ENCODE measurements at places on chromosomes 12 and 14.

DNA sequence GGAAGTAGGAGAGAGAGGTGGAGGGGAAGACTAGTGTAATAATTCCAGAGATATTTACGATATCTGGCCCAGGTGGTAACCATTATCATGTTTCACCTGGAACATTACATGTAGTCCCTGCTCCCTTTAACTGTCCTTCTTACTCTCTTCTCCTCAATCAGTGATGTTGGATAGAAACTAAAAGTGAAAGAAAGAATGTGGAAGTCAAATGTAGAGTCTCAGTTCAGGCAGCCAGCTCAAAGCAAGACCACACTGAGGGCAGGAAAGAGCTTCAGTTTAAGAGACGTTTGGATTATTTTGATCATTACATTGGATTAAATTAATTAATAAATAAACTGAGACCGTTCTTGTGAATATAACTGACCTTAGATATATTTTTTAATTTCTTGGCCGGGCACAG is 594.4 kb downstream of the FLRT2 start:
- DNase-seq: no peak

DNA sequence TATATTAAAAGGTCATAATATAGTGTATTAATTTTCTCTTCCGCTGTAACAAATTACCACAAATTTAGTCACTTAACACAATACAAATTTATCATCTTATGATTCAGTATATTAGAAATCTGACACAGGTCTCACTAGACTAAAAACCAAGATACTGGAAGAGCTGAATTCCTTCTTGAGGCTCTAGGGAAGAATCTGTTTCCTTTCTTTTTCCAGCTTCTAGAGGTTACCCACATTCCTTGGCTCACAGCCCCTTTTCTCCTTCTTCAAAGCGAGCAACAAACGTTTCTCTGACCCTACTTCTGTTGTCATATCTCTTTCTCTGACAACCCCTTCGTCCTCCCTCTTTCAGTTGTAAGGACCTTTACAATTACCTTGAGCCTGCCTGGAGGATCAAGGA is 43.4 kb upstream of the AMN1 start:
- no peak for DNase-seq

DNA sequence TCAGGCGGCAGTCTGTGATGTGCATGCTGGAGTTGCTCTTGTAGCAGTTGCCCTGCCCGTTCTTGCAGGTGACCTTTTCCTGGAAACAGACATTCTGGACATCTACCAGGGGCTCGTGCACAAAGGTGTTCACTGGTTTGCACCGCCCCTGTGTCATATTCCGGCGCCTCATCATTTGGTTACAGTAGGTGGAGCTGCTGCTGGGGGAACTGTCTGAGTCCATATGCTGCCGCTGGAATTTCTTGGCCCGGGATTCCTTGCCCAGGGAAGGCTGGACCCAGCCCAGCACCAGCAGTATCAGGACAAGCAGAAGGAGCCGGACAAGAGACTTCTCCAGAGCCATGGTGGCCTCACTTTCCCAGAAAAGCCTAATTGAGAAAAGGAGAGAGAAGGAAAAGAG is 918 bp downstream of the RNASE1 start:
- no peak for DNase-seq

DNA sequence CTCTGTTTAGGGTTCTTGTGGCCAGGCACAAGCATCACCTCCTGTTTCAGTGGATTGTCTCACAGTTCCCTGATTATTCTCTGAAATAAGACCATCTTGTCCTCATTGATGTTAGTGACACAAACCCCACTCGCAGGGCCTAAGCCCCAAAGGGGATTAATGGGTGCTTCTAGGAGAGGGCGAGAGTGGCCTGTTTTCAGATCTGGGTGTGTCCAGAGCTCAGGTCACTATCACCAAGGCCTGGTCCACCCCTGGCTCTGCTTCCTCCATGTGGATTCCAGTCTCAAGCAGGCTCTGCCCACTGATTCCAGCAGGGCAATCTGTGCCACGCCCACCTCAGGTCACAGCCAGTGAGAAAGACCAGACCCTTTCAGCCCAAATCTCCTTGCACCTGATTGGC is 361.9 kb downstream of the ADGRD1 start:
- DNase-seq: no peak

DNA sequence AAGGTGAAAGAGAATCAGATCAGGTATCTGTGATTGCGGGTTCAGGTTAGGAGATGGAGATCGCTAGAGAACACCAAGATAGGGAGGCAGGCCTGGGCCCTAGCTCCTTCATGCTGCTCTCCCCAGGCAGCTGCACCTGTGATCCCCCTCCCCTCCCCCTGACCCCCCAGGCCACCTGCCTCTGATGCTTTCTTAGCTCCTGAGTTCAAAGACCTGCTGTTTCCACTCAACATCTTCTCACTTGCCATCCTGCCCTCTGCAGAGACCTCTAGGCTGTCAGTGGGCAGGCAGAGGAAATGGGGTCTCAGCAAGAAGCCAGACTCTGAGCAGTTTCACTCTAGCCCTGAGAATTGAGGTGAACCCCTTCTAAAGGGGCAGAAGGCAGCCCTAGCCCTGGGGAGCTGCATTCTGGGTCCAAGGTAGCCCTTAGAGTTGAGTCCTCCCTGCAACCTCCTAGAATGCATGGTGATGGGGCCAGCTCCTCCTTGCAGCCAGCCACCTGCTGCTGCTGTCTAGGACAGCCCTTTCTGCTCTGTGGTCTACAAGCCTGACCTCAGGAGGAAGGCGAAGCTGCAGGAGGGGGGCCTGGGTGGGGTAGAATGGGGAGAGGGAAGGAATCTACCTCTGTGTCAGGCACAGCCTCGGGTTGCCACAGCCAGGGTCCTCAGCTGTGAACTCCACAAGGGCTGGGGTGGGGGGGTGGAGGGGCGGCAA is 6.4 kb upstream of the SLC48A1 start:
- no peak for DNase-seq

GRCh38 chr14:65290830-65291229 is 121.7 kb upstream of the FUT8 start:
- DNase-seq: no peak

DNA sequence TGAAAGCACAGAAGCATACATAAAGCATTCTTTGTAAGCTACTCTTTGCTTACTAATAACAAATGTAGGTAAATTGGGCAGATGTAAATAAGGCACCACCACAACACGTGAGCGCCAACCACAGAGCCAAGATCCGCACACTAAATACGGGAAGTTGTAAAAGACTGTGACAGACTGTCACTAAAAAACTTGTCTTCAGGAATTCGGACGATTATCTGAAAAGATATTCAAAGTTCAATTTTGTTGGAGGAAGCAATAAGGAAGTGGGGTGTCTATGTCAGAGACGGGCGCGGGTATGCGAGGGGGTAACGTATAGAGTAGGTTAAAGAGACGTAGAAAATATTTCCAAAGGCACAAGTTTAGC is 1.5 kb upstream of the HSP90B1 start:
- no peak for DNase-seq

GRCh38 chr12:121958541-121959240 is 40.3 kb downstream of the CFAP251 start:
- DNase-seq: no peak

DNA sequence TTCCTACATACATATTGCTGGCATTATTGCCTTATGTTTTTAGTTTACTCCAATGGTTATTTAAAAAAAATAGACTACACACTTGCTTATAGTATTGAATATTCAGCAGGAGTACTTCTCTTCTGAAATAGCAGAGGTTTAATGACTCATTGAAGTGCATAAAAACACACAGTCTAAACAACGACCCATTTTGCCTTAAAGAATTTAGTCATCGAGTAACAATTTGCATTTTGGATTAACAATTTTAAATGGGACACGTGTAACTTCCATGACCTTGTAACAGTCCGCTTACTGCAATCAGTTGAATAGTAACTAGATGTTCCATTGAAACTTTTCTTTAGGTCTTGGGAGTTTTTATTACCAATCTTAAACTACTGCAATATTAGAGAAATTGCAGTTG is 9.0 kb downstream of the TRHDE start:
- DNase-seq: no peak

- no peak for DNase-seq
Measured at GRCh38 chr12:106885026-106885425, 70.7 kb upstream of the TMEM263 start.

DNA sequence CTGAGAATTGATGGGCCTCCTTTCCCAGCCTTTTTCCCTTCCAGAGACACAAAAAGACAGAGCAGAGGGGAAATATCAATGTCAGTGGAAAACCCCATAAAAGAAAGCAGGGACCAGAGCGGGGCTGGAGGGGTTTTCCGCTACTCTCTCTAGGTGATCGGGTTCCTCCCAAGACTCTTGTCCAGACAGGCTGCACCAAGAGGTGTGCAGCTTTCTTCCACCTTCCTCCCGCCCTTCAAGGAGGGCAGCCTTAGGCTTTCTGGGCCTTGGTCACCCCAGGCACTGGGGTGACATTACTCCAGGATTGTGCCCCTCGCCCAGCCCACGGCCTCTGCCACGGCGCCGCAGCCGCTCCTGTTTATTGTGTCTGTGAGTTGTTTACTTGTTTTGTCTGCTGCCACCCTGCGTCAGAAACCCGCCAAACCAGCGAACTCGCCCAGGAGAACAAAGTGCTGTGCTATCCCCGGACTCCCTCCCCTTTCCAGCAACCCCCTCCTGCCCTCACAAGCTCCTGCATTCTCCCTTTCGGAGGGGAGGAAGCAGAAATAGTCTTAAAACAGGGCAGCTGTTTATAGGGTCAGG is 6.7 kb upstream of the HOXC6 start:
- DNase-seq: no peak

DNA sequence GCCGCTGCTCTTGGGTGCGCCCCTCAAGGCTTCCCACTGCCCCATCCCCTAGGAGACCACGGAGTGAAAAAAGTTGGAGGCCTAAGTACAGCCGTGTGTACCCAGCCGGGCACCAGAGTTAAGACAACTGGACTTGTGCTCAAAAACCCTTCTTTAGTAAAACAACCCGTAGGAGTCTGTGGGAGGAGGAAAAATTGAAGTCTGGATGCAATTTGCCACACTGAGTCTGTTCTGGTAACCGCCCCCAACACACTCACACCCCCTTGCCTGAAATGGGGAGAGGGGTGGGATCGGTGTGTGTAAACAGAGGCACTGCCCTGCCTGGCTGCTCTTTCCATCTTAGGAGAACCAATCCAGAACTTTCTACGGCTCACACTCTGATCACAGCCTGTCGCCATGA is 41.7 kb downstream of the DPF3 start:
- DNase-seq: no peak

GRCh38 chr14:80491650-80492049 is 280.3 kb upstream of the DIO2 start:
- no peak for DNase-seq

DNA sequence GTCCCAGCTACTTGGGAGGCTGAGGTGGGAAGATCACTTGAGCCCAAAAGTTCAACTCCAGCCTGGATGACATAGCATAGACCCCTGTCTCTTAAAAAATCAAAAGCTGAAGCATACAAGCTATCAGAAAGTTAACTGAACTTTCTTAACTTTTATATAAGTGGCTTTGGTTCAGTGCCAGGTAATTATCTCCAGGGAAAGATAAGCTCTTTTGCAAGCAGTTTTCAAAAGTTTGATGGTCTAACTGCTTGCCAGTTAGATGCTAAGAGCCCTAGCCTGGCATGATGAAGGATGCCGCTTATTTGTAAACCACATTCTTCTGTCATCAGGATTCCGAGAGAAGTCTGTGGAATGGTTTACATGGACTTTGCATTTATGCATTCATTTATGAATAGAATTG is 409.1 kb downstream of the AEBP2 start:
- DNase-seq: no peak

DNA sequence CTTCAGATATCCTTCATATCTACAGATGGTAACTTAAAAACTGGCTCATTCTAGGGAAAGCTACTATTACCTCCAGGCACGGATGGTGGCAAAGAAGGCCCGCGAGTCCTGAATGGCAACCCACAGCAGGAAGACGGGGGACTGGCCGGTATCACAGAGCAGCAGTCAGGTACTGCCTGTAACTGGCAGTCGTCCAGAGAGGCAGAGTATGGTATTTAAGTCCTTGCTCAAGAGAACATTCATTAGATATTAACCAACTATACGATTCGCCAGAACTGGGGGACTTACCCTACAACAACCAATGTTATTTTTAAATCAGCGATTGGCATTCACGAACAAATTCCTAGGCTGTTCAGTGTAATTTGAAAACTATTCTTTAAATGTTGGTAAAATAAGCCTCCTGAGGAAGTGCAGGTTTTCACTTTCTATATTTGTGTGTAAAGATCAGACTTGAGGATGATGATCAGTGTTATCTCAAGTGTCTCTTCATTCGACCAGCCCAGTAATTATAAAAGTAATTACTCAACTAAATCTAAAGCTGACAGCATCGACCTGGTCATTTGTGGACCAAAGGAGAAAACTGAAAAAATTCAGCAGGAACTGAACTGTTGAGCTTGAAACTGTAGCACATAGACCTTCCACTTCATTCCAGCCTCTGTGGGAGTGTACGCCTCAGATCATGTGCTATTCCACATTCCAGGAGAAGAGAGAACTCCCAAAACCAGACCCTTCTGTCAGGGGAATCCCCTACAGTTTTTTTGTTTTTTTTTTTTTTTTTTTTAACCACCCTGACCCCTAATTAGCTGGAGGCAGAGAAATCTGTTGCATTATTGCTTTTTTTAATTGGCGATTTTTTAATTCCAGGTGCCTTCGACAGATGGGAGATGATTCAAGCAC is 75.6 kb downstream of the ESR2 start:
- no peak for DNase-seq

DNA sequence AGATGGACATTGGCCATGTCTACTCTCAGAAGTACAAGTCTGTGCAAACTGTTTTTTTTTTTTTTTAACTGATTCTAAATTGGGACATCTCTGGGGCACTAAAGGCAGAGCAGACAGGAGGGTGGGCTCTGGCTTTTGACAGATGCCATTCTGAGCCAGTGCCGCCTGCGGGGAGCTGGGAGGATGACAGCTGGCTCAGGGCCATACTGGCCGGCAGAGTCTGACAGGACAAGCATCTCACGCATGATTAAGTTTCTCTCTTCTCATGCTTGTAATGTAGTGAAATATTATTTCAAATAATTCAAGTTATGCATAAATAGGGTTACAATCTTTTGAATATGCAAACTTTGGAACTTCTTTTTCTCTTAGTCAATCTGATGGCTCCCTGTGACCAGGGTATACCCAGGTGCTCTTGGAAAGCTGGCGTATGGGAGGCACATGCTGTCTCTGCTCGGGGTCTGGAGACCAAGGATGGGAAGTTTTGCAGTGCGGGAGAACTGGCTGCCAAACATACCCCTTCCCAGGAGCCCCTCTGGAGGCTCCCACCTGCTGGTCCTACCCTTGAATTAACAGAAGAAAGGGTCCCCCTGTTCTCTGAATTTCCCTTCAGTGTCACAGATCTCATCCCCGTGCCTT is 7.6 kb downstream of the CDCA4 start:
- no peak for DNase-seq
